Skin of body (tissue), 3 donors: ENCODE measurements at places on chromosomes 1 and 21. TPM values are rescaled to one million over a fixed set of nuclear protein-coding genes. Genes with fewer than 3 reads are reported as not detected.

Gene MPZL1
- total RNA-seq, result 66.9 TPM

Gene RYR2
- total RNA-seq, result 1.1 TPM

Gene TMPRSS15
- 0.10 TPM for total RNA-seq

Gene ID3
- total RNA-seq, result 80.4 TPM

Gene LRRN2
- total RNA-seq, result 0.89 TPM

Gene RXRG
- total RNA-seq, result 14.1 TPM

Gene TRIM67
- 0.10 TPM for total RNA-seq

Gene KIF21B
- total RNA-seq, result 1.6 TPM

Gene C8B
- total RNA-seq, result not detected

Gene TMEM81
- 0.79 TPM for total RNA-seq

Gene MMEL1
- 1.3 TPM for total RNA-seq

Gene MEGF6
- 62.5 TPM for total RNA-seq

Gene LENEP
- not detected for total RNA-seq

DNA sequence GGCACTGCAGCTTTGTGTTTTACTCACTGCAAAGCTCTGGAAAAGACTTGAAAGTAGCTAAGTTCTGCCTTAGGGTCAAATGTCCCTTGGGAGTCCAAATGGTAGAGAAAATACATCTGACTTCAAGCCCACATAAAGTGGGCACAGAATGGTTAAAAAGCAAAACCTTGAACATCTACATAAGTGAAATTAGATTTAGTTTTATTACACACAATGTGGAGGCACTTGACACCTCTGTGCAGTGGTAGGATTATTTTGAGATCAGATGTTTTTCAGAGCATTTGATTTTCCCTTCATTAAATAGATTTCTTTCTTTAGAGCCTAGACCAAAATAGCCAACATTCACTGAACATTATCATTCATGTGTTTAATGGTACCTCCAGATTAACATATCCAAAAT, 11.2 kb upstream of the FCRL3 start:
- no peak for DNase-seq

GRCh38 chr1:94562519-94563260, 21.1 kb upstream of the F3 start:
- no peak for DNase-seq

DNA sequence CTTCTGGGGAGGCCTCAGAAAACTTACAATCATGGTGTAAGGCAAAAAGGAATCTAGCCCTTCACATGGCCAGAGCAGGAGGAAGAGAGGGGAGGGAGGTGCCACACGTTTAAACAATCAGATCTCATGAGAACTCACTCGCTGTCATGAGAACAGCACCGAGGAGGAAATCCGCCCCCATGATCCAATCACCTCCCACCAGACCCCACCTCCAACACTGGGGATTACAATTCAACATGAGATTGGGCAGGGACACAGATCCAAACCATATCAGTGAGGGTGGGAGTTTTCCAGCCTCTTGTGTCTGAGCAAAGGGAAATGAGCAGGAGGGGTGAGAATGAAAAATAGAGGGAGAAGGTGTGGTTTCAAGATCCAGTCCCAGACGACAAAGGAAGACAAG, 482.1 kb upstream of the VAMP3 start:
- DNase-seq, result no peak

GRCh38 chr1:118907466-118907865, 80.7 kb downstream of the TBX15 start:
- DNase-seq, result no peak

GRCh38 chr1:22416555-22417454, 34.8 kb upstream of the ZBTB40 start:
- DNase-seq, result peak; percentile 68

GRCh38 chr1:48869116-48869893, 92.6 kb upstream of the BEND5 start:
- no peak for DNase-seq

DNA sequence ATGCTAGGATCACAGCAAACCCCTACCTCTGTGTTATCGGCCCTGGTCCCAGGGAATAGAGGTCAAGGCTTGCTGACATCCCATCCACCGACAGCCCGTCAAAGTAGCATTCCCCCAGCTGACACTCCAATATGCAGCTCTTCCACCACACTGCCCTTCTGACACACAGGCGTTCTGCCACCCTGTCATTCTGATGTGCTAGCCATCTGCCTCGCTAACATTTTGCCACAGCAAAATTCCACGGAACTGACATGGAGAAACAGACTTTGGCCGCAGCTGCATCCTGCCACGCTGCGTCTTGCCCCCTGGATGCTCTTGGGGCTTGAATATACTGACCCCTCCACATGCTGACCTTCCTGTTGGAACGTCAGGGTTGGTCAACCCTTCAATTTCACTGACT, 163.2 kb upstream of the CSF3R start:
- DNase-seq, result no peak

- no peak for DNase-seq
Observed at GRCh38 chr21:42845296-42845965, 33.9 kb downstream of the WDR4 start.

GRCh38 chr1:245707941-245708340, 553.2 kb downstream of the KIF26B start:
- no peak for DNase-seq

GRCh38 chr1:21045351-21045750, 131.3 kb downstream of the EIF4G3 start:
- DNase-seq, result no peak

GRCh38 chr1:225678545-225678944, 25.6 kb upstream of the ENAH start:
- no peak for DNase-seq

DNA sequence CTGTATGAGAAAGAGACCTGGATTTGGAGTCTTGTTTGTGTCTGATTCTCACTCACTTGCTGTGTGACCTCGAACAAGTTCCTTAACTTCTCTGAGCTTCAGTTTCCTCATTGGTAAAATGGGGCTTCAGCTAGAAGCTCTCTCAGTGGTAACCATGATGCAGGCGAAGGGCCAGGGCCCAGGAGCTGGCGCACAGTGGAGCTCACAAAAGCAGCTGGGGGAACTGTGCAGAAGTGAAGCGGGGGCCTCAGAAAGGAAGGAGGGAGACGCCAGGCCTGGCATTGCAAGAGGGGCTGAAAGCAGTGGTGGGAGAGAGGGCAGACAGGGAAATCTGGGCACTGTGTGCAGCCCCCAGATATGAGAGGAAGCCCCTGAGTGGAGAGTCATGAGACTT, 88.9 kb upstream of the RUNX3 start:
- DNase-seq, result peak; percentile 10

DNA sequence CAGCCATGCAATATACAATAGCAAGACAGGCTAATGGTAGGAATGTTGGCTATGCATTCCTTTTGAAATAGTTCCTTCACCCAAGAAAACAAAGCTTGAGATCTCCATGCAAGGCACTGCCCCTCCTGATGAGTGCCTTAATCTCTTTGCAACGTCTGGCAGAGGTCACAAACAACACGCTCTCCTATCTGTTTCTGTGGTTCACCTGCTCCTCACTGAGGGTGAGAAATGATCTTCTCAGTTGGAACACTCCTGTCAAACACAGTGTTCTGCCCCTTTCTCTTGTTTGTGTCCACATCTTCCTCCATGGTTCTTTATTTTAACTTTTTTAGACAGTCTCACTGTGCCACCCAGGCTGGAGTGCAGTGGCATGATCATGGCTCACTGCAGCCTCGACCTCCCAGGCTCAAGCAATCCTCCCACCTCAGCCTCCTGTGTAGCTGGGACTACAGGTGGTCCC, 21.2 kb upstream of the XPR1 start:
- DNase-seq, result no peak

DNA sequence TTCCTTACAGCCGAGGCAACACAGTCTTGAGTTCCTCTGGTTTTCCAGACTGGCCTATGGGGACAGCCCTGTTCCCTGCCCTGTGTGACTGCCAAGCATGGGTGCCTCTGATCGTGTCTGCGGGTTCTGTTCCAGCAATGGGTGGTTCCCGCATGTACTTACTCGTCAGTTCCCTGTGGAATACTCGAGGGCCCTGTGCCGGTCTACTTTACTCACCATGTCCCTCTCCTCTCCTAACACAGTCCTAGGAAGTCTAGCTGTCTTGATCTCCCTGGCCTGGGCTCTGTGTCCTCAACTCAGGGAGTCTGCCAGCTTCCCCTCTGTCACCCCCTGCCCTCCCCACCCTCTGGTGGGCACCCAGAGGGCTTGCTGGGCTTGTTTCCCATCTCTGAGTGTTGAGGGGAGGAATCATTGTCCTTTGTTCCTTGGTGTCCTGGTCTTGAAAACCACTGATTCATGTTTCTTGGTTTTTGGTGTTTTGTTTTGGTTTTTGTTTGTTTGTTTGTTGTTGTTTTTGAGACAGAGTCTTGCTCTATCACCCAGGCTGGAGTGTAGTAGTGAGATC, 36.0 kb downstream of the TRAPPC10 start:
- DNase-seq, result no peak

DNA sequence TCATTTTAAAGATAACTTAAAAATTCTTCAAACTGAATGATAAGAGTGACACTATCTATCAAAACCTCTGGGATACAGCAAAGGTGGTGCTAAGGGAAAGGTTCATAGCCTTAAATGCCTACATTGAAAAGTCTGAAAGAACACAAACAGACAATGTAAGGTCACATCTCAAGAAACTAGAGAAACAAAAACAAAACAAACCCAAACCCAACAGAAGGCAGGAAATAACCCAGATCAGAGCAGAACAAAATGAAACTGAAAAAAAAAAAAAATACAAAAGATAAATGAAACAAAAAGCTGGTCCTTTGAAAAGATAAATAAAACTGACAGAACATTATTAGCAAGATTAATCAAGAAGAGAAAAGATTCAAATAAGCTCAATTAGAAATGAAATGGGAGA, 6.8 kb downstream of the ODF2L start:
- DNase-seq, result no peak

GRCh38 chr1:244821134-244821533, 14.3 kb upstream of the COX20 start:
- no peak for DNase-seq

- DNase-seq, result no peak
Observed at GRCh38 chr1:163471779-163472650, 150.3 kb downstream of the NUF2 start.

DNA sequence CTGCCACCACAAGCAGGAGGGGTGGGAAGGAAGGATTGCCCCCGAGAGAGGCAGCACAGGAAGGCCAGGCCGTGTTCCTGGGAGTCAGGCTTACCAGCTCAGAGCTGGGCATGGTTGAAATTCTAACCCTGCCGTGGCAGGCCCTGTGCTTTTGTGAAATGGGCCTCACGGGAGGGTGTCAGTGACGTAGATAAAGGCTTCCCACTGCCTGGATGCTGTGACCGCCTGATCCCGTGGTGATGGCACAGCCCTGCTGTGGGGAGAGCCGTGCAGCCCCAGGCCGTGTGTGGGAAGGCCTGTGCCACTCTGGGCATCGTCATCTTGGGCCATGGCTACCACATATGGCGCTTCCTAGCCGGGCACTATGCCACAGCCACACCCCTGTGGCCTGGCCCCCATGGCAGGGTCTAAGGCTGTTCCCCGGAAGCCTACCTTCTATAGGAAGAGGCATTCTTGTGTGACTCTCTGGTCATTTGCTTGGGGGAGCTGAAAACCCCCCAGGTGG, 161.3 kb downstream of the PCBP3 start:
- no peak for DNase-seq

GRCh38 chr1:25909040-25909439, 2.8 kb upstream of the STMN1 start:
- DNase-seq, result no peak

DNA sequence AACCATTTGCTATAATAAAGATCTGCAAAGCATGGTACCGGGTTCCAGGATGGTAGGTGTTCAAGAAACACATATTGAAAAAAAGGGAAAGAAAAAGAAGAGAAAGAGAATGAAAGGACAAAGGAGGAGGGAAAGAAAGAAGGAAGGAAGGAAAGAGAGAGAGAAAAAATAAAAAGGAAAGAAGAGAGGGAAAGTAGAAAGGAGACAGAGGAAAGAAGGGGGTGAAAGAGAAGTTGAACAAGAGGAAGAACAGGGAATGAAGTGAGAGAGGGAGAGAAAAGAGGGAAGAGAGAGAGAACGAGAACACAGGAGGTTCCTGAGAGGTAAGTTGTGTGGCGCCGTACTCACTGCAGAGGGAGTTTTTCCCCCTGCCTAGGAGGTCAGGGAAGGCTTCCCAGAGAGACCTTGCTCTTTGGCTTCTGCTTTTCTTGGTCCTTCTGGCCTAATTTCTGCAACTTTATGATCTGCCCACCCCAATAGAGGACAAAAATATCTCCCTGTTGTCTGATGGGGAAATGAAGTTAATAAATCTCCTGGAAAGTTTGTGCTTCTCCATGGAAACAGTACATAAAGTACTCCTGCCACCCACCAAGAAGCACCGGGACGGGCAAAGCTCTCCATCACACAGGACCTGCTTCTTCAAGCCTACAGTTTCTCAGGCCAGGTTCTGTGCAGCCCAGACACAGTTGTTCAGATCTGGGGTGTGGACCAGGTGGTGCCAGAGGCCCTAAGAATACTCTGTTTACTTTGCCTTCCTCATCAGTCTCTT, 124.8 kb downstream of the ROR1 start:
- no peak for DNase-seq

DNA sequence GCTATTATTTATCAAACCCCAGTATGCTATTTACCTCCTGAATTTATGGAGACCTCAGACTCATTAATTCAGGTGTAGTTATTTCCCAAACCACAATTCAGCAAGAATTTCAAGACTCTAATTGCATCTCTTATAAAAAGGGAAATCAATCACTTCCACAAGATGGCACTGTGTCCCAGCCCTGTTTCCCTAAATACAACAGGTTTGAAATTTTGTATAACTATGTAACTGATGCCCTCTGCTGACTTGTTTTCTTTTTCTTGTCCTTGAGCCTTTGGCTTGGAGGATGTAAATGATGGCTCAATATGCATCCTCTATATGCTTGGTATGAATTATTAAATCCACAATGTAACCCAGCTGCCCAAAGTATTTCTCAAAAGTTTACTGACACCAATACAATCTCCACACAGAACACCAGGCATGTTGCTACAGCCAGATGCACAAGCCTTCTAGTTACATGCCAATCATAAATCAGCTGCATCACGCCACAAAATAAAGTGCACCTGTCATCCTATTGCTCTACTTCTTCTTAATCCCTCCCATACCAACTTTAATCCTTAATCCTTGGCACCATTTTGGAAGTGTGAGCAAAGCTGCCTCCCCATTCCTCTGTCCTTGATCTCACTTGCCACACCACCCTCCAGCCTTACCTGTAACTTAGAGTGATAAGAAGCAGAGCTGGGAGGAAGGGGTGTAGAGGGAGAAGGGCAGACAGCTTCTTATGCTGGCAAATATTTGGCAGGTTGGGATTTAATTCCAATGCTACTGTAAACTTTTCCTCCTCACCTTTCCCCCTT, 9.0 kb downstream of the C1orf105 start:
- DNase-seq, result peak; percentile 81

GRCh38 chr1:45365051-45365450, 24.8 kb upstream of the MUTYH start:
- no peak for DNase-seq

GRCh38 chr1:193634470-193634869, 448.1 kb upstream of the B3GALT2 start:
- no peak for DNase-seq

- peak; percentile 78 for DNase-seq
Observed at GRCh38 chr1:201649761-201650622, 111.1 kb downstream of the NAV1 start.

DNA sequence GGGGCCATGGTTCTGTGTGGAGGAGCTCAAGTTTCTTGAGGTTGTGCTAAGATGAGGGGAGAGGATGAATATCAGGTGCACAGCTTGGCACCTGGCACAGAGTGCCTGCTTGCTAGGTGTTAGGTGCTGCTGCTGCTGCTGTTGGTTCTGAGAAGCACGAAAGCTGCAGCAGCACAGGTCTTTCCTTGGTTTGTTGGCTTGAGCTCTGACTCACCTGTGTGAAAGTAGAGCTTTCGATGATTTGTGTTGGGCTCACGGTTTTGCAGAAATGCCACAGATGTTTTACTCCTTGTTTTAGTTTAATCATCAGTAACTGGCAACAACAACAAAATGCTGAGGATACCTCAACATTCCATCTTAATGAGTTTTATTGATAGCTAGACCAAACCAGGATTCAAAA, 221.6 kb downstream of the BRINP2 start:
- DNase-seq, result no peak
